ENCODE measurements at places on chromosomes 13 and 19.

DNA sequence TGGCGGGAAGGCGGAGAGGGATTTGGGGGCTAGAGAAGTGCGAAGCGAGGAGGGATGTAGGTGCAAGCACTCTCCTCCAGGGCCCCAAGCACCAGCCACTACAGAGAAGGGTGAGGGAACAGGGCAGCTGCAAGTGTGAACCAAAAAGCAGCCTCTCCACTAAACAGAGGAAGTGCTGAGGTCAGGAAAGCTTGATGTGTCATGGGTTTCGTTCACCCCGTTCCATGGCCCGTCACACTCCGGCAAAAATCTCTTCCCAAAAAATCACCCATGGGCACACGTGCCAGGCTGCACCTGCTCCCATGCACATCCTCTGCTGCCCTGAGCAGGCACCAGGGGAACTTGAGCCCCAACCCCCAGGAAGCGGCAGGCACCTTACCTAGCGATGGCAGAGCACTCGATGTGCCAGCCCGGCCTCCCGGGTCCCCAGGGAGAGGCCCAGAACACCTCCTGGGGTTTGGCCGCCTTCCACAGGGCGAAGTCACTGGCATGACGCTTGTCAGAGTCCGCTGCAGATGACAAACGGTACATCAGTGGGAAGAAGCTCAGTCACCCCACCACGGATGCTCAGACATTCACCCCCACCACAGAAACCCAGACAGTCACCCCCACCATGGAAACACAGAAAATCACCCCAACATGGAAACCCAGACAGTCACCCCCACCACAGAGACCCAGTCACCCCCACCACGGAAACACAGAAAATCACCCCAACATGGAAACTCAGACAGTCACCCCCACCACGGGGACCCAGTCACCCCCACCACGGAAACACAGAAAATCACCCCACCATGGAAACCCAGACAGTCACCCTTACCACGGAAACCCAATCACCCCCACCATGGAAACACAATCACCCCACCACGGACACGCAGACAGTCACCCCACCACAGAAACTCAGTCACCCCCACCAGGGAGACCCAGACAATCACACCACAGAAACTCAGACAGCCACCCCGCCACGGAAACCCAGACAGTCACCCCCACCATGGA is 29.0 kb downstream of the CARS2 start:
- peak; percentile 26 for DNase-seq

GRCh38 chr19:43425567-43426392 is 11.1 kb downstream of the TEX101 start:
- DNase-seq = no peak

DNA sequence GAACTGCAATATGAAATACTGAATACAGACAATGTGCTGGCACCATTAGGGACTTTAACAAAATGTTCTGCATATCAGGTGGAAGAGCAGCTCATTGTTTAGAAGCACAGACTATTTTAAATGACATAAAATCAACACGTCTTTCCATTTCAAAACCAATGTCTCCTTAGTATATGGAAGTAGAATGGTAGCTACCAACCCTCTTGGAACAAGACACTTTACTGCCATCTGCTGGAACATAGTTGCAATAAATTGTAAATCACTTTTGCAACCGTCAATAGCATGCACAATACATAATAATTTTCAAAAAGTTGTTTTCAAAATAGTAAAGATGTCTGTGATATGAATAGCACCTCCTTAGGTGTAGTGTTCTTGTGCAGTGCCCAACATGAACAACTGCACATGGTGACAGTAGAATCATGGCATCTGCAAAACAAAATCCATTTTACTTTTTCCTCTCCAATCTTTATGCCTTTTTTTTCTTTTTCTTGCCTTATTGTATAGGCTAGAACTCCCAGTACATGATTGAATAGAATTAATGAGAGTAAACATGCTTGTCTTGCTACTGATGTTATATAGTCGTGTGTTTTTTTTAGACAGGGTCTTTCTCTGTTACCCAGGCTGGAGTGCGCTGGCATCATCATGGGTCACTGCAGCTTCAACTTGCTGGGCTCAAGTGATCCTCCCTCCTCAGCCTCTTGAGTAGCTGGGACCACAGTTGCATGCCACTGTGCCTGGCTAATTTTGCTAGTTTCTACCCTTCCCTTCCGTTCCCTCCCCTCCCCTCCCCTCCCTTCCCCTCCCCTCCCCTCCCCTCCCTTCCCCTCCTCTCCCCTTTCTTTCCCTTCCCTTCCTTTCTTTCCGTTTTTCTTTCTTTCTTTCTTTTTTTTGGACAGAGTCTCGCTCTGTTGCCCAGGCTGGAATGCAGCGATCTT is 7.8 kb upstream of the LYPD5 start:
- no peak for DNase-seq

DNA sequence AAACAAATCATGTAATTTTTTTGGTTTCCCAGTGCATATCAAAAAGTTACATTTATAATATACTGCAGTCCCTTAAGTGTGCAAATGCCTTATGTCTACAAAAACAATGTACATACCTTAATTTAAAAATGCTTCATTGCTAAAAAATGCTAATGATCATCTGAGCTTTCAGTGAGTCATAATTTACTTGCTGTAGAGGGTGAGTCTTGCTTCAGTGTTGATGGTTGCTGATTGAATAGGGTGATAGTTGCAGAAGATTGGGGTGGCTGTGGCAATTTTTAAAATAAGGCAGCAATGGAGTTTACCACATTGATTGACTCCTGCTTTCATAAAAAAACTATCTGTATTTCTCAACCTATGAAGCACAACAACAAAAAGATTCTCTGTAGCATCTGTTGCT is 613.9 kb downstream of the TBC1D4 start:
- no peak for DNase-seq

DNA sequence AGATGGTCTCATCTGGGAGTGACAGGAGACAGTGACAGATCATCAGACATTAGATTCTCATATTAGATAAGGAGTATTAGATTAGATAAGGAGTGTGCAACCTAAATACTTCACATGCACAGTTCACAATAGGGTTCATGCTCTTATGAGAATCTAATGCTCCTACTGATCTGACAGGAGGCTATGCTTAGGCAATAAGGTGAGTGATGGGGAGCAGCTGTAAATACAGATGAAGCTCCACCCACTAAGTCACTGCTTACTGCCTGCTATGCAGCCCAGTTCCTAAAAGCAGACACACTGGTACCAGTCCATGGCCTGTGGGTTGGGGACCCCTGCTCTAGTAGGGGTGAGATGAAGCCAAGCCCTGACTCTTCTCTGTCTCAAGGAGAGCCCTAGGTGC is 10.0 kb upstream of the IGFL3 start:
- no peak for DNase-seq

Data from stimulated activated naive CD8-positive, alpha-beta T cell treated with anti-CD3 and anti-CD28 coated beads, Interleukin-15, amount 100 ng/mL, for 72 hours (primary cell).